NCI-H146 (cell line): ENCODE measurements at places on chromosomes 5 and 9.
A peak's percentile ranks its signal among the peaks of the same experiment; 100 is the strongest.

GRCh38 chr9:74784506-74784905, 103.2 kb downstream of the TRPM6 start:
- DNase-seq, result no peak

- no peak for DNase-seq
Measured at GRCh38 chr5:115961381-115962238, 665 bp upstream of the LVRN start.

GRCh38 chr5:113548396-113548795, 34.9 kb downstream of the YTHDC2 start:
- no peak for DNase-seq

DNA sequence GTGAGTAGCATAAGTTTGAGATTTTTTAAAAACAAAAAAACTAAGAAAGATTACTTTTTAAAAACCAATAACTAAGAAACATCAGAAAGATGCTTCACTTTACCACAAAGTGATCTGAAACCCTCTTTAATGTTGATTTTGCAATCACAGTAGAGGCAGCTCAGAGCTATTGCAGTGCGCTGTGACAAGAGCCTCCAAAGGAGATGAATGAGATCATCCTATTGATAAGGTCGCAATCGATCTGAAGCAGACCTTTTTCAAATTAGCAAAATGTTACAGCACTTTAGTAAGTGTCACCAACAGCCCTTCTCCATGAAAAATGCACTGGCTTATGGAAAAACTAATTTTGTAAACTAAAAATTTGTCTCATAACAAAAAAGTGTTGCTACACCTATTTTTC, 284.6 kb upstream of the EFNA5 start:
- peak; percentile 15 for DNase-seq

- DNase-seq, result no peak
Measured at GRCh38 chr9:30506749-30507148, 1877.7 kb upstream of the ACO1 start.

DNA sequence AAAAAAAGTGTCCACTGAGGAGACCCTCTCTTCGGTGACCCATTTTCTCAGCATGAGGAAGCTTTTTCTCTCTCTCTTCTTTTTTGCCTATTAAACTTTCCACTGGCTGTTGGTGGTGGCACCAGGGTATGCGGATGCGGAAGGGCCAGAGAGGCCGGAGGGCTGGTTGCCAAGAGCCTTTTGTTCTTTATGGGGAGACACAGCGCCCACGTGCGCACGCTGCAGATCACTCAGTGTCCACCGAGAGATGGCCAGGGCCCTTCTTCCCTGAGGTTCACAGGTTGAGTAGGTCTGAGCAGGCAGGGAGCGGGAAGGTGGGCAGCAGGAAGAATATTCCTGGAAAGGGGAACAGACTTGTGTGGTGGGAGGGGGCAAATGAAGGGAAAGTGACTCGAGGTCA, 69.1 kb downstream of the STK10 start:
- DNase-seq, result no peak

- DNase-seq, result no peak
Measured at GRCh38 chr5:28685794-28686193, 1647.4 kb upstream of the CDH9 start.

GRCh38 chr5:81631124-81631523, 119.8 kb downstream of the SSBP2 start:
- no peak for DNase-seq

- no peak for DNase-seq
Measured at GRCh38 chr5:16430349-16431089, 35.1 kb downstream of the ZNF622 start.

DNA sequence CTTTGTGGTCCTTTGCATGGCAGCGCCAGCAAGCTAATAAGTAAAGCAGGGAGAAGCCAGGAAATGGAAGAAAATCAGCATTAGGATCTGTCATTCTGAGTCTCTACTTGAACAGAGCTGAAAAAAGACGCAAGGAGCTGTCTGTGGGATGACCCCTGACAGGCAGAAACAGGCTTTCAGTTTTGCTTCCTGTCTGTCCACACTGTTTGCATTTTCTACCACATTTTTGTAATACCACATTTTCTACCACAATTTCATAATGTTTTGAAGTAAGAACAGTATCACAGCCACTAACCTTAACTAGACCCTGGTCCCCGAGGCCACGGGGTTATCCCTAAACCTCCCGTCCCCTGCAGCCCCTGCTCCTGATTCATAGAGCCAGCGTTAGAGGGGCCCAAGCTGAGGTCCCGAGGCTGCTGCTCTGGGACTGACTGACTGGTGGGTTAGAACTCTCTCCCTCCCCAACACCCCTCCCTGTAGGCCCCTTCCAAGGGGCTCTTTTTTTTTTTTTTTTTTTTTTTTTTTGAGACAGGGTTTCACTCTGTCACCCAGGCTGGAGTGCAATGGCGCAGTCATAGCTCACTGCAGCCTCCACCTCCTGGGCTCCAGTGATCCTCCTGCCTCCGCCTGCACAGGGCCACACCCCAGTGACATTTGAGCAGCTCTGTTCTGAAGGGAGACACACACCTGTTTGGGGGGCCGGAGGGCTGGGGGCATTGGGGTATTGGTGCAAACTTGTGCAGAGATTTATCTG, 4.0 kb upstream of the CLIC3 start:
- DNase-seq, result no peak

DNA sequence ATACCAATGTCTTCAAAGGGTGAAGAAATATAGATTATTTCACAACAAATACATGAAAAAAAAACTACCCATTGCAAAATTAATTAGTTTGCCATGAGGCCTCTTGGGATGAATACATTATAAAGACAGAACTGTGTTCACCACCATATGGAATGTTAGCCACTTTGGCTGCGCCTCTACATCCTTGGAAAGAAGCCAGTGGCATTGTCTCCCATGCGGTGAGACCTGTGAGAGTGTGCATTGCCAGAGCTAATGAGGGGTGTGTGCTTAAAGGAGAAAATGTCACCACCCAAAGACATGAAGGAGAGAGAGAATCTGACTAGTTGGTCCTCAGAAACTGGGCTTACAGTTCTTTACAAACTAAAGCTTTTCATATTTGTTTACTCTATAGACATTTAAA, 110.6 kb downstream of the PLPPR1 start:
- DNase-seq, result peak; percentile 5

DNA sequence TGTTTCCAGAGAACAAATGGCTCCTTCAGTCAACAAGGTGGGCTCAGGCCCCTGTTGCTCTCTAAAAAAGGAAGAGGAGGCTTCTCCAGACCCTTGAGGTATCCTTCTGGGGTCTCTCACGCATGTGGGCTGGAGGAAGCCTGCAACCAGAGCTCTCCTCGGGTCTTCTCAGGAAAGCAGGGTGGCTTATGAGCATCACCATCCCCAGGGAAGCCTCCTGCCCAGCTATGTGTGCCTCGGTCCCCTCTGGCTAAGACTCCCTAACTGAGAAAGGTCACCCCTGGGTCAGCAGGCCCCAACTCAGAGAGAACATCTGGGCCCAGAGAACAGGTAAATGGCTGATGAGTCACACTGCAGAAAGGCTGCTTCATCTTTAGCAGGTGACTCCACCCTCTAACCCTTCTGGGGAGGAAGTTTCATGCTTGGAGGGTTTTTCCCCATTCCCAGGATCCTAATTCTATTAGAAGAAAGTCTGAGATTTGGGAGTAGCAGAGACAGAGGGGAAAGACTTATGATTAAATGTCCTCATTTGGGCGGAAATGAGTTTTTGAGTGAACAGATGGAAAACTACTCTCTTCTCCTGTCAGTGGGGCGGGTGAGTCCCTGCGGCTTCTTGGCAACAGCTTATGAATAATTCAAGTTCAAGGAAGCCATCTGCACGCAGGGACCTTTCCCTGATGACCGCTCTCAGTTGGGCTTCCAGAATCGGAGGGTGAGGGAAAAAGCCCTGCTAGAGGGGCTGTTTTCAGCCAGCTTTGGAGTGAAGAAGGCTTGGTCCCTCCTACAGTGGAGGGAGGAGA, 41.9 kb downstream of the TGFBI start:
- DNase-seq, result no peak

- no peak for DNase-seq
Measured at GRCh38 chr5:56587381-56588130, 227.8 kb upstream of the MAP3K1 start.

DNA sequence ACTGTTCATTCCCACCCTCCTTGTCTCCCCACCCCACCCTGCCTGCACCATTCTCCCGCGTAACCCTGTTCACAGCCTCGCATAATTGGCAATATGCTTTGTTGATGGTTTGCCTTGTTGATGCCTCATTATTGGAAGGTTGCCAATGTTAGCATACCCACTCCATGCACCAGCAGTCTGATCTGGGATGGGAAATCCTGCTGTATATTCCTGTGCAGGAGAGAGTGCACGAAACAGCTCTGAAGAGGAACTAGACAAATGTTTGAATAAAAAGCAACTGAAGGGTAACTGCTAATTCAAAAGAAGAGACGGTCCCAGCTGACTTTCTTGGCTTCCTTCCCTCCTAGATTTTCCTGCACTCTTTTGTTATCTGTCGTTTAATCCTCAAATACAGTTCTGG, 271.7 kb upstream of the TLE4 start:
- DNase-seq, result peak; percentile 73

DNA sequence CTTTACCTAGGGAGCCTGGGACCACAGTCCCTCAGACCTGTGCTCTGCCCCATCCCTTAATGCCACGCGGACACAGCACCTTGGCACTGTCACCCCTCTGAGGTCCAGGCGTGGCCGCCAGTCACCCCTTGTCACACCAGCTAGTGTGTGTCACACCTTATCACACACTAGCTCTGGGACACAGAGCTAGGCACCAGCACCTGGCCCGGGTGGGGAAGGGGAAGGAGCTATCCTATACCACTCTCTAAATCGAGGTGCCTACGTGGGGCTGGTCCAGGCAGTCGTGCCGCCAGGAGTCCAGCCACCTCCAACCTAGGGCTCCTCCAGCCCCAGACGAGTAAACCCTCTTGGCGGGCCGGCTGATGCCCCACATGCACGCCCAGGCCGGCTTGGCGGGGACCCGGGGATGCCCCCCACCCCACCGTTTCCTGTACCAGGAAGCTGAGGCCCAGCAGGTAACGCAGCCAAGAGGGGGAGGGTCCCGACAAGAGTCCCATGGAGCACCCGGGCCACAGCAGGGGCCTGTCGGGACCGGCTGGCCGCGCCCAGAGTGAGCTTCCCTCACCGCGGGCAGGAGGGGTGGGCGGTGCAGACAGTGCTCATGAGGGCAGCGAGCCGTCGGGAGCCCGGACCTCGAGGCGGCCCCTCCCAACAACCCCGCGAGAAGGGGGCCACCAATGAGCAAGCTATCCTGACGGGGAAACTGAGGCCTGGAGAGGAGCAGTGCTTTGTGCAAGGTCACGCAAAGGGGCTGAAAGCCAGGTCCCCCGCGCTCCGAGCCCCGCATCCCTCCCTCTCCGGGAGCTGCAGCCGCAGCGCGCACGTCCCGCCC, 550 bp downstream of the CORO2A start:
- peak; percentile 11 for DNase-seq

DNA sequence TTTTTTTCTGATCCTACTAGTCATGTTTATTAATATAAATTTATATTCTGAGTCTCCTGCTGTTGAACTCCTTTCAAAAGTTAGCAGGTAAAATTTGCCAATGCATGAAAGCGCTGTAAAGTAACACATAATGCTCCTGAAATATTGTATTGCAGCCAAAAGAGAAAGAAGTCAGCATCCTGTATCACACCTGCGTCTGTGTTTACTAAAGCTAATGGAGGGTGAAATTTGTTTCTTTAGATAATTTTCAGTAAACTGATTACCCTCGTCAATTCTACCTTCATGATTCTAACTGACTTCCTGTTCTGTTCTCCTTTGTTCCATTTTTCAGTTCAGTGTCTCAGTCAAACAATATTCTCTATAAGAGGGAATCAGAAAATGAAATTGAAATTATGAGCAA, 415.4 kb downstream of the CDH9 start:
- DNase-seq, result peak; percentile 96

DNA sequence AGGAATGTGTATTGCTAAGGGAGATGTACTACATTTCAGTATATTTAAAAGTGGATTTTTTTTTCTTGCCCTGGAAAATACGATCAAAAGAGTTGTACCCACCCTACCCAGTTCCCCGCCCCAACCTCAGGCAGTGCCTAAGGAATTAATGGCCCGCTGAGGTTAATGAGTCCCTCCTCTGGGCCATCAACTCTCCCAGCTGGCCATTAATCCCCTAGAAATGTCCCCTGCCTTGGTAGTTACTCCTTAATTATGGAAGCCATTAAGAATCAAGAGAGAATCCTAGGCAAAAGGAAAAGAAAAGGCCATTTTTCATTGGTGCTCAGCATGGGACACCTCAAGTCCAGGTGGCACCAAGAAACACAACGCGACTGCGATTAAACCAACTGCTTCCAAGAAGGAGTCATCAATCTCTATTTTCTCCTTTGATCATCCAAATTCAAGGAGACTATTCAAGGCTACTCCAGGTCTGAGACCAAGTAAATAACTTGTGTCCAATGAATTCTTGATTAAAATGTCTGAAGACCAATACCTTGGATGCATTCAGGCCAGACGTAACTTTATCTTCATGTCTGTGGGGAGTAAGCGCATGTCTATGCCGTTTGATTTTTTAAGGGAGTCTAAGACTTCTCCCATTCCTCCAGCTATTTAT, 1962.2 kb upstream of the WWC1 start:
- DNase-seq, result no peak

DNA sequence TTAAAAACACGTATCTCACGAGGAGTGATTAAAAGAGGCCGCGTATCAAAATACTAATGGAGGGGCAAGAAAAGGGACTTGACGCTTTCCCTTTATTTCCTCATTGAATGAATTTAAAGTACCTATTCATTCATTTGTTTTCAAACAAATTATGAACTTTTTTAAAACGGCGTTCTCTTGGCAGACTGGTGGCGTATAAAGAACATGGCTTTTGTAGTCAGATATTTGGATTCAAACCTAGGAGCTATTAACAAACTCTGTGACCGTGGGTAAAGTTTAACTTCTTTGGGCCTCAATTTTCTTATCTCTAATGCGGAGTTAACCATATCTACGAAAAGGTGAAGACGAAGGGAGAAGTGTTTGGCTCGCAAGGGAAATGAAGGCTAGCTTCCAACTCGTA, 876 bp downstream of the CAAP1 start:
- no peak for DNase-seq

DNA sequence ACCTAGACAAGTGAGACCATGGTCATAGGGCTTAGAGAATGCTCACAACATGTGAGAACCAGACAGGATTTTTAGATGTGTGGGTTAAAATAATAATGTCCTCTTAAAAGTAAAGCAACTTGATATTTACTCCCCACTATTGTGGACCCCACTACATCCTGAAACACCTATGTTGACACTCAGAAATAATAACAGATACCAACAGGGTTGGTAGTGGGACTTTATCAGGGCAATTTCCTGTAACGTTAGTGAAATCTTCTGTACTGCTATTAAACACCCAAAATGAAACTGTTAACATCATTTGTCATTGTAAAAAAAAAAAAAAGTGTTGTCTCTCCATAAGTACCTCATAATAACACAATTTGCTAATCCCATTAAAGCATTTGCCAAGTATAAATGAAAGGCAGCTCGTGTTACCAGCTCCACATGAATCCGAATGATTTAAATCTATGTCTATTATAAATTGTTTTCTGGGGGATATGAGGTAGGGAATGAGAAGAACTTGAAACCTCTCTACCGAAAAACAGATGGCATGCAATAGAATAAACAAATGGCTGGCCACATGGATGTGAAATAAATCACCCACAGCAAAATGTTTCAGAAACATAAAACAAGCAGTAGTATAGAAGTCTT, 285.9 kb downstream of the ARHGEF28 start:
- DNase-seq, result peak; percentile 69
